ENCODE measurements at places on chromosomes 4 and X.

GRCh38 chrX:81367291-81367690, 165.4 kb downstream of the SH3BGRL start:
- no peak for DNase-seq

DNA sequence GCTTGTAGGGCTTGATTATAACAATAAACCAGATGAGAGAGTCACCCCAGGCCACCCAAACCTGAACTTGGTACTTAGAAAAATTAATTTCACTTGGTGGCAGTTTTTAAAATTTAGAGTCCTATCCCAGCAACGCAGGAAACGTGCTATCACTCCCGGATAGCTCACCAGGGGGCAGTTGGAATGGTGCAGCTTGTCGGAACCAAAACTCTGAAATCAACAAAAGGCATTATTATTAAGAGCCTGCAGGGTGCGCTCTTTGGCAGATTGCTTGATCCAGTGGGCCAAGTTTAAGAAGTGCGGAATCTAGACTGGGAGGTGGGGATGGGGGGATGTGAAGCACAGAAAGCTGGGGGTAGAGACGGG, 2.4 kb downstream of the FRAS1 start:
- DNase-seq = peak; percentile 94

GRCh38 chrX:10483191-10483831, 137.1 kb downstream of the MID1 start:
- DNase-seq = peak; percentile 32

GRCh38 chr4:119105605-119106004, 30.0 kb upstream of the MYOZ2 start:
- DNase-seq = no peak

- no peak for DNase-seq
Measured at GRCh38 chr4:56272927-56273326, 114.4 kb downstream of the AASDH start.

DNA sequence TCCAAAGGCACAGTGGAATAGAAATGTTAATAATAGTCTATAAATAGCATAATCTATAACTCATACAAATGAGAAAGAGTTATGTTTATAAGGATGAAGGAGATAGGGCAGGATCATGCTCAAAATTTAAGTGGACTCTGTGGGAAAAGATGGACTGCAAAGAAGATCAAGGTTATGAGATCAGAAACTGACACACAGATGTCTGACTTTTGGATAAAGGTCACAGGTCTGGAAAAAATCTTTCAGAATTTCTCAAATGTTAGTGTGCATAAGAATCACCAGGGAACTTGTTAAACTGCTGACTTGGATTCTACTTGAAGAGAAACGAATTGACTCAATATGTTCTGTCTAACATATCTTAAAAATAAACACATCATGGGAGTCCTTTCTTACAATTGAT, 104.1 kb downstream of the FSTL5 start:
- DNase-seq = no peak

DNA sequence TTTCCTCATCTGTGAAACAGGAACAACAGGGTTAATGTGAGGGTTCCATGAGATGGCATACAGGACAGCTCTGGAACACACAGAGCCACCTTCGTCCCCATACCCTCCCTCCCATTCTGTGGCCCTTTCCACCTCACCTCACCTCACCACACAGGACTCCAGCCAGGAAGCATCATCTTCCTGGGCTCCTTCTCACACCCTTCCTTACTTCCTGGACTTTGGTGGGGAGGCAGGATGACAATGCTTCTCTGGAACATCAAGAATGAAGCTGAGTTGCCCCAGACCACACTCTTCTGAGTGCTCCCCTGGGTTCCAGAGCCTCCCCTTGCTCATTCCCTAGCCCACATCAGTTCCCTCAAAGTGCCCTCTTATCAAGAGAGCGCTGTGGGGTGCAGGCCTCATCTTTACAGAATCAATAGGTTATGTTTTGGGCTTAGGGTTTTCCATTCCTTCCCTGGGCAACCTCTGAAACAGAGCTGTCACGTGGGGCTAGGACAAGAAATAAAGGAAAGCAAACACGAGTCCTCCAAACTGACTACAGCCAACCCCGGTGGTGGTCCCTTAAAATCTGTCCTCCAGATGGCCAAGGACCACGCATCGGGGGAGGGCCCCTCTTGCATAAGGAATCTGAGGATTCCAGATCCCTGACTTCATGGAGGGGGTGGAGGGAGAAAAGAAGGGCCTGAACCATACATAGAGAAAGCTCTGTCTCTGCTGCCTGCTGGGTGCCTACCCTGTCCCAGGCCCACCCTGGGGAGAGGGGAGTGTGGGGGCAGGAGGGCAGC, 74.4 kb upstream of the ATP6AP2 start:
- DNase-seq = no peak
